Midbrain (tissue), 1 donor: ENCODE measurements at places on chromosomes 2 and 18.
A peak's percentile ranks its signal among the peaks of the same experiment; 100 is the strongest.

DNA sequence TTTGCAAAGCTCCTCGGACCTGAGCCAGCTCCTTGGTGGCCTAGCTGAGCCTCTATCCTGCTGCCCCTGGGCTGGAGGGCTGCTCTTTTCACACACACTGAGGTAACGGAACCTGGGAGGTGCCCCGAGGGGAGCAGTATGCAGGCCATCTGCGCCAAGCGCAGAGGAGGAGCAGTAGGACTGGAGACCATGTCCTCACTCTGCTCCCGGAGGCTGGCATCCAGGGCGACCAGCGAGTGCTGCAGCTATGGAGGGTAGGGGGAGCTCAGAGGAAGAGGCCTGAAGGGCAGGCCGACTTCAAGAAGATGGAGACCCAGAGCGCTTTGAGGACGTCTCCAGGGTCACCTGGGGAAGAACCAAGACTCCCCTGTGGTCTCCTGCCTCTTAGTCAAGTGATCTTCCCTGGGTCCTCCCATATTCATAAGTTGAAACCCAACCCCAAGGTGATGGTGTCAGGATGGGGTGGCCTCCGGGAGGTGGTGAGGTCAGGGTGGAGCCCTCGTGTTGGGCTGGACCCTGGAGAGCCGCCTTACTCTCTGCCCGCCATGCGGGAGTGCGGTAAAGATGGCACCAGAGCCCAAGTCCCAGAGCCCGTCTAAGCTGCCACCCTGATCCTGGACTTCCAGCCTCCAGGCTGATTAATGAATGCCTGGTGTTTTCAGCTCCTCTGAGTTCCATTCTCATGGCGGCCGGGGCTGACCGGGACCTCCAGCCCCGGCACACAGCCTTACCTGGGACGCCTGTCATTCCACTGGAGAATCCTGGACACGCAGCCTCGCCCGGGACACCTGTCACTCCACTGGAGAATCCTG, 160.7 kb downstream of the NDUFA10 start:
- no peak for DNase-seq

- peak; percentile 32 for DNase-seq
Measured at GRCh38 chr2:135198481-135198880, 146.4 kb downstream of the RAB3GAP1 start.

DNA sequence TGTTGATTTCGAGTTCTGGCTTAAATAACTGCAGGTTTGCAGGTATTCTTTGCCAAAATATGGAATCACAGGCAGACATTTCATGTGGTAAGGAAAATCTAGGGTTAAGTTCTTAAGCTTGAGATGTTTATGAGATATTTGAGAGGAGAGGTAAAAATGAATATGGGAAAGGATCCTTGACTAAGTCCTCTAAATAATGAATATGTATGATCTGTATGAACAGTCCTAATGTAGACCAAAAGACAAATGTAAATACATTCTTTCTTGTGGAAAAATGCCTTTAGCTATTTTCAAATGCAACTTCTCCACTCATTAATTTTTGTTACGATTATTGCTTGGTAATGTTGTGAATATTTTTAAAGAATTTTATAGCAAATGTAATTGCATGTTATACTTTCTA, 1632.6 kb downstream of the SUCLG1 start:
- DNase-seq: no peak

DNA sequence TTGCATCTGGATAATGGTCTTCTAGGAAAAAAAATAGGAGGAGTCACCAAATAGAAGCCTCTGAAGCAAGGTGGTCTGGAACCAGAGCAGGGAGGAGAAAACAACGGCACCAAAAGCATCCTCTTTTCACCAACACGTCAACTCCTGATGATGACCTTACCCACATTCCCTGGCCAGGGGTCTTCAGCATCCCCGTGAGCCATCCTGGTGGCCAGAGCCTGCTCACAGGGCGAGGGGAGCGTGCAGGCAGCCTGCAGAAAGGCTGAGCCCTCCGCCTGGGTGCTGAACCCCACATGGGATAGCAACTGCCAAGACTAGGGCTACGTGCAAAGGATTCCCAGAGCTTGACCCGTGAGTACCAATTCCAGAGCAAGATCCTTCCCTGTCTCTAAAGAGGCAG, 191.0 kb downstream of the NDUFA10 start:
- DNase-seq: no peak

DNA sequence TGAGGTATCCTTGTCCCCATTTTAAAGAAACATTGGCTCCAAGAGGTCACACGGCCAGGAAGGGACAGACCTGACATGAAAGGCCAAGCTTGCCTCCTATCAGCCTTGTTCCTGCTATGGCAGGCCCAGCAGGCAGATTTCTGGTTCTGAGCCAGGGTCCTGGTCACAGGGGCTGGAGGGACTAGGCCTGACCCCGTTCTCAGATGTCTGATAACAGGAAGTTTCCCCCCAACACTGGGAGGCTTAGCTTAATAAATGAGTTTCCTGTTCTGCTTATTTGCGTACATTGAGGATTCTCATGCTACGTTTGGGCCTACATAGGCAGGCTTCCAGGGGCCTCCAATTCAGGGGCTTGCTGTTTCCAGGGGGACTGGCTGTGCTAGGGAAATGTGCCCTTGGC, 107.8 kb upstream of the LTBP1 start:
- DNase-seq: no peak

DNA sequence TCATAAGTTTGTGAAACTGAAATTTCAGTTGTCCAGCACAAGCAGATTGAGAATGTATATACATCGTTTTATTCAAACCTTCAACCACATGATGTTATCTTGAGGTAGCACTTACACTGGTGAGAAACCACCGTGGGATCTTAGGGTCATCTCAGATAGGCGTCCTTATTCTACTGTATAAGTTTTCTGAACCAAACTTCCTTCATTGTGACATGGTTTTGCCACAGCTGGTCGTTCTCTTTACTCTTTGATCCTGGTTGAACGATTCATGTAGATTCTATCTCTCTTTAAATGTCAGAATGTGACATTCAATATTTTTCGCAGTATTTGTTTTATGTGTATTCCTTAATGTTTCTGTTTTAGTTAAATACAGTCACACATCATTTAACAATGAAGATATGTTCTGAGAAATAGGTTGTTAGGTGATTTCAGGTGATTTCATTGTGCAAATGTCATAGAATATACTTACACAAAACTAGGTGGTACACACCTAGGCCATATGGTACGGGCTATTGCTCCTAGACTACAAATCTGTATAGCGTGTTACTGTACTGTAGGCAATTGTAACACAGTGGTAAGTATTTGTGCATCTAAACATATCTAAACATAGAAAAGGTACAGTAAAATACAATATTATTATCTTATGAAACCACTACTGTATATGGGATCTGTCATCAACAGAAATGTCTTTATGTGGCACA, 17.9 kb upstream of the ARHGAP25 start:
- DNase-seq: no peak

DNA sequence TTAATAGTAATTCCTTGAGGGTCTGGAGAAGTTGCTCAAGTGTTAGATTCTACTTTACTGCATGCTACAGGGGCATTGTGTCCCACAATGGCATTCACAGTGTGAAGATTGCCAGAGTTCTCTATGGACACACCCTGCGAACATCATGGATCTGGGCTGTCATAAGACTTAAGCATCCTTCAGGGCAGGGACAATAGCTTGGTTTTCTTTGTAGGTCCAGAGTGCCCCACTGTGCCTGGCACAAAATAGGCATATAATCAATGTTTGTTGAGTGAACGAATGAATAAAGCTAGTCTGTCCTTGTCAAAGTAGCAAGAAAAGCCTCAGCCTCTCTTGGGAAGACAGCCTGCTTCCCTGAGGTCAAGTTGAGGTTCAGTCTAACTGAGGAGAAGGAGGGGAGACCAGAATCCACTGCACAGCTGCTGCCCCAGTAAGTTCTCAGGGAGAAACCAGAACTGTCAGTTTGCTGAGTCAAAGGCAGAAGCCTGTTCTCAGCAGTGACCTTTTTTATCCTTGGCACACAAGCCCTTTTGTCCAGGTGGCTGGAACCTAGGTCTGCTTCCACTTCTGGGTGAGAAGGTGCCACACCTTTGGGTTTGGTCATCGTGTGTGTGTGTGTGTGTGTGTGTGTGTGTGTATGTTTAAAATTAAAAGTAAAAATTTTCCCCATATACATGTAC, 15.0 kb downstream of the INPP4A start:
- no peak for DNase-seq

- no peak for DNase-seq
Measured at GRCh38 chr18:27211569-27211968, 26.5 kb upstream of the CHST9 start.

- no peak for DNase-seq
Measured at GRCh38 chr2:1708476-1709334, 35.6 kb downstream of the PXDN start.

DNA sequence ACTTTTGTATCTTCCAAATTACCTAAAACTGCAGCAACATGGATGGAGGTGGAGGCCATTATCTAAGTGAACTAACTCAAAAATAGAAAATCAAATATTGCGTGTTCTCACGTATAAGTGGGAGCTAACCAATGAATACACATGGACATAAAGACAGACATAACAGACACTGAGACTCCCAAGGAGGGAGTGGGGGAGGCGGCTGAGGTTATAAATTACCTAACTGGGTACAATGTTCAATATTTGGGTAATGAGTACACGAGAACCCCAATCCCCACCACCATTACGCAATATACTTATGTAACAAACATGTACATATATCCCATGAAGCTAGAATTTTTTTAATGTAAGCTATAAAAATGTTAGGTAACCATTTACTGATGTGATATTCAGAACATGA, 119.8 kb downstream of the RTTN start:
- DNase-seq: no peak

- no peak for DNase-seq
Measured at GRCh38 chr18:74784752-74785151, 187.1 kb downstream of the ZNF407 start.

DNA sequence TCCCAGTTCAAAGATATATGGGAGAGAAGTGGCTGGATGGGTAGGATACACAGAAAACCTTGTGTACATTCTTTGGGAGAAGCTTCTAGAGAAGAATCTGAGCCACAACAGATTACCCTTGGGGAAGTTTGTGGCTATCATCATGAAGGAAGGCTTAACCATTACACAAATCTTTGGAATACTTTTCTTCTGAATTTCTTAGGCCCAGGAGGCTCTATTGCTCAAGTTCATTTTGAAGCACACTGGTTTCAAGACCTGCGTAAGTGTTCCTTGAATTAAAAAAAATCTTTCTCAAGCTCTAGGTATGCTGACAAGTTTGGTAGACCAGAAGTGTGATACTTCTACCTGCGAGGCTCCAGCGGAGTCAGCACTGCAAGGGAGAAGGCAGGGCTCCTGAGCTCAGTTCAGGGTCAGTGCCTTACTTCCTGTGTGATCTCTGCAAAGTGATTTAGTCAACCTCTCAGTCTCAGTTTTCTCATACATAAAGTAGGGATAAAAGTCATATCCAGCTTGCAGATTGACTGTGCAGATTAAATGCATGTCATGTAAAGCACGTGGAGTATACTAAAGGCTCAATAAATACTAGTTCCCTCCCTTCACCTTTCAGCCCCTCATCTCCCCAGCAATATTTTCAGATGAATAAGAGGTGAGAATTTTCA, 438.6 kb downstream of the DLGAP1 start:
- DNase-seq: no peak

DNA sequence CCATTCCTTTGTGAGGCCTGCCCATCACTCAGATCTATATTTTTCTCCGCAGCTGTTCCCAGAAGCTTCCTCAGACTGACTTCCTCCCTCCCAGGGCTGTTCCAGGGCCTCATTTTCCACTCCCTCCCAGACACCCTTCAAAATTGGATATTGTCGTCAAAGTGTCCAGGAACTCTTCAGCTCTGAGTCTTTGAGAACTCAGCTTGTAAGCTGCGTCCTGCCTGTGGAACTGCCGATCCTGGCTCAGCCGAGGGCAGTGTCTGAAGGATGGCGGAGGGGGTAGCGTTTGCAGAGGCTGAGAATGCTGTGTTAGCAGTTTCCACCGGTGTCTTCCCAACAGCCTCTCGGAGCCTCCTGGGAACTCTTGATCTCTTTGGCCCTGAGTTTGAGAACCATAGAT, 27.1 kb downstream of the NCK2 start:
- no peak for DNase-seq

DNA sequence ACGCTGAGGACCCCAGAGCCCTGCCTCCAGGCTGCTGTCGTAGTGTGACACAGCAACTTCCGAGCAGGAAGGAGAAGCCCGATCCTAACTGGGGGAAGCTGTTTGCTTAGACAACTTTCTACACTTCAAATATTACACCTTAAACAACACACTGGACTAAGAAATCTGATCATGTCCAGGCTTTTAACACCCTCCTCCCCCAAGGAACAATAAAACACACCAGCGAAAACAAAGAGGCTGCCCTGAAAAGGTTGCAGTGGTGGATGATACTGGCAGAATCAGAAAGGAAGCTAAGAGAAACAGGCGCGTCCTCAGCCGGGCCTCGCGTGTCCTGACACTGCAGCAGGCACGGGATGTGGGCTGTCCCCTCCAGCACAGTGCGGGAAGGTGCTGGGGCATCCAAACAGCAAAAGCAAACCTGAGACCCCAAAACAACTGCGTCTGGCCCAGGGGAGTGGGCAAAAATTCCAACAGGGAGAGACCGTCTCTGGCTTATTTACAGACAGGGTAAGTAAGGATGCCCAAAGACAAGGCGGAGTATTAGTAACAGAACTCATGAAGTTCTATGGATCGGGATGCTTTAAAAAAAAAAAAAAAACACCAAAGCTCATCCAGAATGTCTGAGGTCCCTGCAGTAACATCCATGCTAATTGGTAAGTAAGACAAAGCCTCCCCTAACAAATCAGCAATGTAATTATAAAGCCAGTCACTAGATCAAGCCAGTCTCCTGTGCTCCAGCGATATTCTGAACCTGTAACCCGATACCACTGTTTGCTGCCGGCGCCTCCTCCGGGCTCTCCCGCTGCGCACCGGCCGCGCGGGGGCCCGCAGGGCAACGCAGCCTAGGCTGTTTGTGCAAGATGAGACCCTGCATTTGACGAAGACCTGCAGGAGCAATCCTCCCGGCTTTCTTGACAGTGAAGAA, 9.0 kb downstream of the SERTAD2 start:
- peak; percentile 40 for DNase-seq

GRCh38 chr18:44700652-44701051, 20.0 kb downstream of the SETBP1 start:
- DNase-seq: no peak

- no peak for DNase-seq
Measured at GRCh38 chr2:25293958-25294562, 47.7 kb downstream of the DNMT3A start.

- DNase-seq: no peak
Measured at GRCh38 chr2:226793646-226794045, 6.0 kb downstream of the IRS1 start.
